Bronchial epithelial cell (primary cell): ENCODE measurements at places on chromosomes 5 and 9. TPM values are rescaled to one million over a fixed set of nuclear protein-coding genes. Genes with fewer than 3 reads are reported as not detected.

Gene SKP1
- total RNA-seq: 157 and 293 TPM in 2 replicates

- no peak for DNase-seq
Measured at GRCh38 chr5:101346906-101347305, 443.8 kb upstream of the ST8SIA4 start.

GRCh38 chr5:891117-891836, 1.3 kb downstream of the BRD9 start:
- DNase-seq: no peak

- DNase-seq: peak; percentile 71
Measured at GRCh38 chr5:30849931-30850710, 343.4 kb upstream of the CDH6 start.

Gene LRRC26
- 0.26 and 2.0 TPM in 2 replicates for total RNA-seq

- DNase-seq: peak; percentile 51
Measured at GRCh38 chr5:21680641-21681040, 1172.5 kb downstream of the CDH12 start.

DNA sequence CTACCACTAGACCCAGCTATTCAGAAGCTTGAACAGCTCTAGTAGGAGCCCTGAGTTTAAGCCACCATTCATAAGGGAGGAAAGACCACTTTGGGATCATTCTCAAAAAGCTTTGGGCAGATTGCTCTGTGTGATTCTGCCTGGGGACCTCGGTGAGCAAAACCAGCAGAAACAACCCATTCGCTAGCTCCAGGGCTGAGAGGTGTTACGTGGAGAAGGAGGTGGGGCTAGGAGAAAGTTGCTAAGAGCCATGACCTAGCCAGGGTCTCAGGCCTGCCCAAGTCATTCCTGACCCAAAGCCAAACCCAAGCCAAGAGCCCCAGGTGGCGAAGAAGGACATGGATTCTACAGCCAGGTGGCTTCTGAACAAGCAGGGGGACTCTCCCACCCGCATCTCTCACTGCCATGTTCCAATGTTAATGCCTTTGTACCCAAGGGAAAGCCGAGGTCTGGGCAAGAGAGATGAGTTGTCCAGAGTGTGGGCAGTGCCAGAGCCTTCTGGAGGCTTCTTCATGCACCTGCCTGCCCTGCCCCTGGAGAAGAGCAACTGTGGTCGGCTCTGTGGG, 4.0 kb upstream of the BARHL1 start:
- DNase-seq: no peak

- no peak for DNase-seq
Measured at GRCh38 chr5:88674356-88675167, 208.4 kb downstream of the MEF2C start.

DNA sequence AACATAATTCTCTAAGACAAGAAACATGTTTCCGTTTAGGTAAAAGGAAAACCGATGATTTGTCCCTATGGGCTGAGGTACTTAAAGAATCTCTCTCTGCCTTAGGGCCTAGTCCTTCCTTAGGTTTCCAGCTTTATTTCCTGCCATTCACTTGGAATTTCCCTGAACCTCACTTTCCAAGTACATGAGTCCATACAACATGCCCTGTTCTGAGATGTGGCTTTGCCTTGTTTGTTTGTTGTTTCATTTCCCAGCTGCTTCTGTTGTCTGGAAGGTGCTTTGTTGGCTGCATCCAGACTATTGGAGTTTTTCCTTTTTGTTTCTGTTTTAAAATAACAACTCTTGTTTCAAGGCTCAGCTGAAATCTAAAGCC, 95.2 kb downstream of the ALDH1A1 start:
- no peak for DNase-seq

DNA sequence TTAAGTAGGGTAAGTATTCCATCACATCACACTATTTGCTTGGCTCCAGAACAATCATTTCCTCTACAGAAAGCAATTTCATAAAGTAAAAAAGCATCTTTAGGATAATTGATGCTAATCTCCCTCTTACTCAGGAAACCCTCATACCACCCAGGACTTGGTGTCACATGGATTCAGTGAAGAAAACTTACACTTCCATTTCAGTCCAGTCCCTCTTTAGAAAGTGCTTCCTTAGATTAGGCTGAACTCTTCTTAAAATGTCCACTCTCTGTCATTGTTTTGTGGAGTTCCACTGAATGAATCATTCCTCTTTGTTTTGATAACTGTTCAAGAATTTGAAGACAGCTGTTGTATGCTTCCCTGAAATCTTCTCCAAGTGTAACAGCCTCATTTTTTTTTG, 144.0 kb upstream of the ZNF462 start:
- DNase-seq: peak; percentile 46

Gene SLC9A3
- 0.64 and 1.6 TPM in 2 replicates for total RNA-seq

GRCh38 chr9:31848505-31849285, 535.7 kb upstream of the ACO1 start:
- no peak for DNase-seq

- DNase-seq: peak; percentile 46
Measured at GRCh38 chr5:81425569-81425968, 31.6 kb upstream of the ACOT12 start.
